ENCODE measurements at places on chromosomes 2 and 18.

GRCh38 chr2:53829273-53829979 is 30.3 kb downstream of the GPR75 start:
- no peak for DNase-seq

- peak; percentile 4 for DNase-seq
Measured at GRCh38 chr2:115165529-115166109, 723.2 kb downstream of the DPP10 start.

DNA sequence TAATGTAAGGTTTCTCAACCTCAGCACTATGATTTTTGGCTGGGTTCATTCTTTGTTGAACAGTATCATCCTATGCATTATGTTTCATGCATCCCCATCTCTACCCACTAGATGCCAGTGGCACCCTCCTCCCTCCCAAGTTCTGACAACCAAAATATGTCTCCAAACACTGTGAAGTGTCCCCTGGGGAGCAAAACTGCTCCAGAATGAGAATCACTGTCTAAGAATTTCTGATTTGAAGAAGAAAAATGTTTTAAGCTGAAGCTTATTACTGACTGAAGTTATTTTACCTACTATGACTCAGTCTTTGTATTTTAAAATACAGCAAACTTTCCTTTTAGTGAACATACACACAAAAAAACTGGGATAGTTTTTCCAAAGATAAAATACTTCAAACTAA is 3.4 kb downstream of the THADA start:
- peak; percentile 83 for DNase-seq

DNA sequence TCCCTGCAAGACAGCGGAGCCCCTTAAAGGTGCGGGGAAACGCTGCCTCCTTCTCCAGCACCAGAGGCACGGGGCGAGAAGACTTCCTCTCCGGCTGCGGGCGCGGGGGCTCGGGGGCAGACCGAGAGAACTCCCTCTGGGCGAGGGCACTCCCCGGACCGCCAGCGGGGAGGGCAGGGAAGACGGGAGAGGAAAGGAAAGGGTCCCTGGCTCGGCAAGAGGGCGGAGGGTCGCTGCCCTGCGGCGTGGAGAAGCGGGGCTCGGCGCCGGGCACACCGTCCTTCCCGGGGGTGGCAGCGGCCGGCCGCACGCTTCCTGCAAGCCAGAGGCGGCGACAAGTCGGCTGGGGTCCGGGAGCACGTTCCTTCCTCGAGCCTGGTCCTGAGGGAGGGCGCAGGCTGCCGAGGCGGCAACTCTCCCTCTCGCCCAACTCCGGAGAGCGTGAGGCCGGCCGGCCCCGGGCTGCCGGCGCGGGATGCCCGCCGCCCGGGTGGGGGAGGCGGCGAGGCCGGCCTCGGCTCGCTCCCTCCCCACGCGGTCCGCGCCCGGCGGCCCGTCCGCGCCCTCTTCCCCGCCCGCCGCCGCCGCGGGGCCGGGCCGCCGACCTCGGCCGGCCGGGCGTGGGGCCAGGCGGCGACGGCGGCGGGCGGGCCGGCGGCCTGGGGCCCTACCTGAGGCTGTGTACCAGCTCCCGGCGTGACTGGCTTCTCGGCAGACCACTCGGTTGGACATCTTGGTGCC is 1.1 kb downstream of the MEMO1 start:
- peak; percentile 10 for DNase-seq

DNA sequence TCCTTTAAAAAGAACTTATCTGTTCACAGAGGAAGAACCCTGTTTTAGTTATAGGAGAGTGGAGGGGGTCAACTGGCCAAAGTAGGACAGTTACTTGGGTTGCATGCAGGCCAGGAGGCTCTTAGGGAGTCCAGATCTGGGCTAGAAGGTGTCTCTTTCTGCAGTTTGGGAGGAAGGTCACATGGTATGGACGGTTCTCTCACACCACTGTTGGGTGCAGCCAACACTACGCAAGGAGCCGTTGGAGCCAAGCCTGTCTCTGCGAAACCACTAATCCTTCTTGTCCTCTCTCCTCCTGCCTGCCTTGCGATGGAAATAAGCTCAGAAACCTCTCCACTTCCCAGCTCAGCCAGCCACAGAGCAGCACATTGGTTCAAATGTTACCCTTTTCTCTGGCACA is 105.9 kb upstream of the TGFA start:
- DNase-seq = no peak

DNA sequence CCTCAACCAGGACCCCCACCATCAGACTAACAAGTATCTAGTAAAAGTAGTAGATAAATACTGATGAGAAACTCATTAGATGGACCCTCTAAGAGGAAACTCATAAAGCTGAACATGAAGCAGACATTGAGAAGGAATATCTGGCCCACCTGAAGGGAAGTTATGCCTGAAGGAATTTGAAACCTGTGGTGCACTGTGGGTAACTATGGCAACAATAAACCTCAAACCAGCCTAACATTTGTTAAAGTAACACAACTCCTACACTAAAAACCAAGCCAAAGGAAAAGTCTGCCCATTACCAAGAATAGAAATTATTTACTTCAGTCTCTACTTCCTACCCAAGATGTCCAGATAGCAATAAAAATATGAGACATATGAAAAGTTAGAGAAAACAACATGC is 43.4 kb downstream of the KIAA1328 start:
- no peak for DNase-seq

GRCh38 chr2:40725950-40726349 is 274.1 kb upstream of the SLC8A1 start:
- DNase-seq = no peak

GRCh38 chr2:213429516-213429915 is 145.3 kb downstream of the SPAG16 start:
- DNase-seq = no peak

DNA sequence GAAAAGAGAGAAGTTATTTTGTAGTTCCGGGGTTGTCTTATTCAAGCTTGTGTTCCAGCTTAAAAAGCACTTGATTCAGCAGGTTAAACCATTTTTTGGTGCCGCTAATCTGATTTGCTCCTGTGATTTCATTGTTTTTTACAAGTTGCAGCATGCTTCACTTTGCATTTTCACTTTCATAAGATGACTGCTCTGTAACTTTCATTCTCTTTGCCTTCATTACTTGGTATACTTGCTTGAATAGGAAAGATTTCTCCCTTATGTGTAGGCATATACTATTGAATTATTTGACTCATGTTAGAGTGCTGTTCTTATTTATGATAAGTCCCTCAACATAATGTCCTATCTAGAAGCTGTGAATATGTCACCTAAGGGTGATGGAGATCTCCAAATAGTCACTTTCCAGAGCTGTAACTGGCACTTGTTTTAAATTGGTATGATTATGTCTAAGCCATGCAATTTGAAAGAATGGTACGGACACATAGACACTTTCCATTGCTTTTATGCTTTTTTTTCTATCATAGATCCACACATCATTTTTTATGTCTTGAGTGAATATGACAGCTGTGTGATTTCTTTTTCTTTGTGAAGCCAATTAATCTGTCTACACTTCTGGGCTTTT is 254.5 kb downstream of the DSEL start:
- DNase-seq = no peak

DNA sequence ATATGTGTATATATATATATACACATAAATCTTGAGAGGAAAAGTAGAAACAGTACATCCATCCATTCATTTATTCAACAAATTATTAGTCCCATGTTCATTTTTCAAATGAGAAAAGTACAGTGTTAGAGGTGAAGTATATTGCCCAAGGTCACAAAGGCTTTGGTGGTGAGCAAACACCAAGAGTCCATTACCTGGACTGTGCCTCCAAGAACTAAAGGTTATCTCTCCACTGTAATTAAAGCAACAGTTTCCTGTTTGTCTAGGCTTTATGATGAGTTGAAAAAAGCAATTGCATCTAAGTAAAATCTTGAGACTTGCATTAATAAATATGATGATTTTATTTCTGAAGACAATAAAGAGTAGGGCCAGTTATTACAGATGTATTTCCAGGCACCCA is 44.7 kb upstream of the EPB41L3 start:
- DNase-seq = no peak

- DNase-seq = peak; percentile 64
Measured at GRCh38 chr2:55961318-55961911, 37.8 kb upstream of the EFEMP1 start.

DNA sequence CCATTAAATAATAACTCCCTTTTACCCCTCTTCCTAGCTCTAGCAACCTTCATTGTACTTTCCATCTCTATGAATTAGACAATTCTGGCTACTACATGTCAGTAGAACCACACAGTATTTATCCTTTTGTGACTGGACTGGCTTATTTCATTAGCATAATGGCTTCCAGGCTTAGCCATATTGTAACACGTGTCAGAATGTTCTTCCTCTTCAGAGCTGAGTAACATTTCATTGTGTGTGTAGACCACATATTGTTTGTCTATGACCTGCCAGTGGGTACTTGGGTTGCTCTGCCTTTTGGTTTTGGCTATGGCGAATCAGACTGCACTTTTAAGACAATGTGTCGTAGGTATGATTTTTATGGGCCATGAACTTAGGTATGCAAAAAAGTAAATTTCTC is 20.9 kb downstream of the TSN start:
- DNase-seq = no peak

DNA sequence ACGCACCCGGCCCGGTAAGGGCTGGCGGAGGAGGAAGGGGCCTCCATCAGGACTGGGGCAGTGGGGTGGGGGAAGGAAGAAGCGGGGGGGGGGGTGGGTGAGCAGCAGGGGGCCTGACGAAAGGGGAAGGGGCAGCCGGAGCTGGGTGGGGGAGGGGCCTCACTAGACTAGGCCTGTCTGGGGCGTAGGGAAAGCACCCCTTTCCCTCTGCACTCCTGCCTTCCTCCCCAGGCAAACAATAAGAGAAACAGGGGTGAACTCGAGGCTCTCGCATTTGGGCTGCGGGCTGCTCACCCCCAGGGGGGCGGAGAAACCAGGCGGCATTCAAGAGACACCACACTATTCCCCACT is 82.7 kb upstream of the POMC start:
- DNase-seq = peak; percentile 51

DNA sequence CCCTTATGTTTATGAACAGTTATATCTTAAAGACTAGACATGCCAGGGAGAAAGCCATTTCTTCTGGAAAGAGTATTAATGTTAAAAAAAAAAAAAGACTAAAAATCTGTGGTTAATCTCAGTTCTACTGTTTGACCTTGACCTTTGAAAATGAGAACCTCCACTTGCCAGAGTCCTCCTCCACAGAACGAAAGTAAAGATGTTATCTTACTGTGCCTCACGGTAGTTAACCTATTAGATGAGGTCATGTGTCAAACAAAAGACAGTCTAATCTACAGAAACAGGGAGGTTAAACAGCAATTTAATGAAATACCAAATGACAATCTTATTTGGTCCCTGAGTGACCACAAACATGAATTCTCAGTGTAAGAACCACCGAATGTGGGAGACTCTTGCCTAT is 51.2 kb downstream of the SLC14A2 start:
- DNase-seq = no peak

DNA sequence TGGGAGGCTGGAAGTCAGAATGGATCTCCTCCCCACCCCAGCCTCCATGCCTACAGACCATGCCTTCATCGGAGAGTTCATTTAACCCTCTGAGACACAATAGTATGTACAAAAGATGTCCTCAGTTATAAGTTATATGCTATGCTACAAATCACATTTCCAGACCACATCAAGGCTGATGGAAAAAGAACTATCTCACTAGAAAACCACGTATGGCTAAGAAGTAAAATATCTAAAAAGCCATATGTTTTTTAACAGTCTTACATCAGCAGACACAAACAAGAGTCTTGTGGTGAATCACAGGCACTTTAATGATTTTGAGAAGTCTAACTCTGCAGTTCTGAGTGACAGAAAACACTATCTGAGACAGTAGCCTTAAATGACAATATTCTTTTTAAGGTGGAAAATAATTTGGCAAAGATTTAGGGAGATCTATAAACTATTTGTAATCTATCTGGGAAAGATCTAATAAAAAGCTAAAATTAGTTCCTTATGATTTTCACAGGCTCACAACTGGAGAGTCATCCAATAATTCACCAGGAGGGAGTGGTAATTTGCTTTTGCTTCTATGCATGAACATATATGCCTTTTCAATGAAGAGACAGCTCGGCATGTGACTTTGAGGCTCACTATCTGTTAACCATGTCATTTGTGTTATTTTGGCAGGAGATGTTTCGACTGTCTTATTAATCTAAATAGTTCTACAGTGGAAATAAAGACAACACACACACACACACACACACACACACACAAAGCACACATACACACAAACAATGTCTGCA is 197.5 kb downstream of the IRS1 start:
- DNase-seq = peak; percentile 89

GRCh38 chr2:202529389-202529788 is 105.4 kb upstream of the FAM117B start:
- peak; percentile 71 for DNase-seq
